ENCODE measurements at places on chromosomes 12 and 14.
A peak's percentile ranks its signal among the peaks of the same experiment; 100 is the strongest.

DNA sequence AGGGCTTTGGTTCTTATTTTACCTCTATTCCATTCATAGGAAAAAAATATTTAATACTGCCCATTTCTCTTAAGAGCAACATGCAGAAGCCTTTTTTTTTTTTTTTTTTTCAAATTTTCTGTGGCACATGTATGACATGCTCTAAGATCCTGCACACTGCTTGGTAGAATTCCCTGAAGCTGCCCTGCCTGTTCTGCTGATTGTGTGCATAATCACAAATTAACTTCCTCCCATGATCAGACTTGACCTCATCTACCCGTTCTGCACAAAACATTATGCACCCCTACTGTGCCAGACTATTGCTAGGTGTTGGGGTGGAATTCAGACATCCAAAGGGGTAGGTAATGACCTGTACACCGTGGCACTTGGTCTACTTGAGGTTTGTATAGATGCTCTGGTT is 22.2 kb downstream of the SUDS3 start:
- DNase-seq, result no peak

DNA sequence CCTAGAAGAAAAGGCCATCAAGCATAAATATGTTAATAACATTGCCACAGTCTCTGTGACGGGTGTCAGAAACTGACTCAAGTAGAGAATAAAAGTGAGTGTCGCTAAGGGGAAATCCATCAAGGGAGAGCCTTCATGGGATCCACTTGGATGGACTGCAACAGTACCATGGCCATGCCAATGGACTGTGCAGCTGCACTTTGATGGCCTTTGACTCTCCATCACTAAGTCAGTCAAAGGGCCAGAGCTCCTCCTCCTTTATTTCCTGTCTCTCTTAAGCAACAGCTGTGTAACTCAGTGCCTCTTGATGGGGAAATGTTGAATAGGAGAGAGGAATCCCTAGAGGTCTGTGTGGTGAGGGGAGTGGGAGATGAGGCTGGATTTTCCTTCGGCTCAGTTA is 335.2 kb downstream of the BMP4 start:
- no peak for DNase-seq

DNA sequence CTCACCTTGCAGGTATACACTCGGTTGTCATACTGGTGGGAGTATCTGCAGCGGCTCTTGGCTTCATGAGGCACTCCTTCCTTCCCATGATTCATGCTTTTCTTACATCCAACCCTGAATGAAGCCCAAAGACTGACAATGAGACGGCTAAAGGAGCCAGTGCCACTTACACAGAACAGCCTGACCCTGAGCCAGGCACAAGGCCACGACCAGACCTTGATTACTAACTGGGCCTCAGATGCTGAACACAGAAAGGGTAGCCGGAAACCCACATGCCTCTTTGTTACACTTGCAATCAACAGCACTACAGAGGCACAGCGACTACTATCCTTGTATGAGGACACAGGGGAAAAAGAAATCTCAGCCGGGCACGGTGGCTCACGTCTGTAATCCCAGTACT is 48.0 kb downstream of the ZFYVE1 start:
- DNase-seq, result no peak

- DNase-seq, result no peak
Observed at GRCh38 chr12:101875162-101875561, 2.2 kb upstream of the DRAM1 start.

DNA sequence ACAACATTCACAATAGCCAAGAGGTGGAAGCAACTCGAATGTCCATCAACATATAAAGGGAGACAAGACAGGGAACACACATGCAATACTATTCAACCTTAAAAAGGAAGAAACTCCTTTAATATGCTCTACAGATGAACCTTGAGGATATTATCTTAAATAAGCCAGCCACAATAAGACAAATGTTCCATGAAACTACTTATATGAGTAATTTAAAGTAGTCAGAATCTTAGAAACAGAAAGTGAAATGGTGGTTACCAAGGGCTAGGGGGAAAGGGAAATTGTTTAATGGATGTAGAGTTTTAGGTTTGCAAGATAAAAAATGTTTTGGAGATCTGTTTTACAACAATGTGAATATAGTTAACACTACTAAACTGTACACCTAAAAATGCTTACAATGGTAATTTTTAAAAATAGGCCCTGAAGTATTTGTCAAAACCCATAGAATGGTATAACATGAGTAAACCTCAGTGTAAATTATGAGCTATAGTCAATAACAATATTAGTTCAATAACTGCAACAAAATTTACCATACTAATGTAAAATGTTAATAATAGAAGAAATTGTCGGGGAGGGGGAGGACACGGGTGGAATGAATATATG is 71.1 kb downstream of the EGLN3 start:
- no peak for DNase-seq

DNA sequence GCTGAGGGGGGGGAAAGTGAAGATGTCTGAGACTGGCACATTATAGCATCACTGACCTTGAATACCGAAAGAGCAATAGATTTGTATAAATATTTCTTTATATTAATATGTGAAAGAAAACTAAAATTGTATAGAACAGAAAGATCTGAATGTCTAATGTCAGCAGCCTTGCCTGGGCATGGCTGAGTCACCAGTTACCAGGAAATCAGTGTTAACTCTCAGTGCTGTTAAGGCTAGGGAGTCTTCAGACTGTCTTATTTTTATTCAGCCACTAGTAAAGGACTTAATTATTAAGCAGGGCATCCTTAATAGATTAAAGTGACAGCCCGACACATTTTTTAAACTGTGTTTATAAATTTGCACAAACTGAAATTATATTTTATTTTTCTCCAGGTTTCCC is 122.9 kb upstream of the AEBP2 start:
- no peak for DNase-seq

DNA sequence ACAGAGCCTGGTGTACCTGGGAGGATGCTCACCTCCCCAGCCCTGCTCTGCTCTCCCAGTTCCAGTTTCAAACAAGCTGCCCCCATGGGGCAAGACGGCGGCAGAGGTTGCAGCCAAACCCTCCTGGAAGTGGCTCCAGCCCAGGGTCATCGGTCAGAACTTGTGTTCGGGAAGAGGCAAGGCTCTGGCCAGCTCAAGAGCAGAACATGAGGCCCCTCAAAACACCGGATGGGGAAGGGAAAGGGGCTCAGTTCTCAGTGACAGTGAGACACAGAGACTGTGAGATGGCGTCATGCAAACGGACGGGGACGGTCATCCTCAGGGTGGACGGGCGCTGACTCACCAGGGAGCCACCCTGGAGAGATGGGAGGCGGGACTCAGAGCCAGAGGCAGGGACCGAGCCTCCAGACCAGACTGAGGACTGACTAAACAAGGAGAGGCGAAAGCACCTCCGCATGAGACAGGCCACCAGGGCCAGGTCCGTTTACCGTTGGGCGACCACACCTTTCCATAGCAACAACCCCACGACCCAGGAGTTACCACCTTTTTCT is 63.9 kb upstream of the GALNT9 start:
- no peak for DNase-seq

- peak; percentile 32 for DNase-seq
Observed at GRCh38 chr12:9668161-9669018, 1.1 kb upstream of the CLEC2D start.

DNA sequence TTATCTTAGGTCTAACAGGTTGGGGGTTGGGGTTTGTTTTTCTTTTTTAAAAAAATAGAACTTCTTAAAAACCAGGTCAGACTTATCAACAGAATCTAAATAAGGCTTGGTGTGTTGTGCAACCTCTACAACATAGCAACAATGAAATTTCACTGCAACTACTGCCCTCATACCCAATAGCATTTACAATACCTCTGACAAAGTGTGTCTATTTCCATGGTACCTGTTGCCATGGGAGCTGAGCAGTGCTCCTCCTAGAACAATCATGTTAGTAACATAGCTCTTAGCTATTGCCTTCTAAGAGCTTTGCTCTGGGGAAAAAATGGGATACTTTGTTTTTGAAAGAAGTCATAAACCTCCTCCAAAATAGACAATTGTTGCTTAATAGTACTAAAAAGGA is 103.3 kb upstream of the CCDC175 start:
- no peak for DNase-seq

DNA sequence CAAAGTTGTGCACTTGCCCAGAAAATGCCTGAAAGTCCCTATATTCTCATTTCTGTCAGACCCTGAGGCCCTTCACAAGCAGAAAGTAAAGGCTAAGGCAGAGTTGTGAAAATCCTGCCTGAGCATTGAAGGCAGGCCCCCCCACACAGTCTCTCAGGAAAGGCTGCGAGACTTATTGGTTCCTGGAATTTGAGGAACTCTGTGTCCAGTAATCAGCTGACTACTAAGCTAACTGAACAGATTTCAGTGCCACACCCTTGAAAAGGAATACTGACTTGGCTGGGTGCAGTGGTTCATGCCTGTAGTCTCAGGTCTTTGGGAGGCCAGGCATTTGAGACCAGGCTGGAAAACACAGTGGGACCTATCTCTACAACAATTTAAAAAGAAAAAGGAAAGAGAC is 21.1 kb upstream of the PPP2R5E start:
- peak; percentile 54 for DNase-seq

- peak; percentile 47 for DNase-seq
Observed at GRCh38 chr14:96824283-96824682, 27.1 kb downstream of the VRK1 start.

GRCh38 chr12:131833288-131833895 is 5.2 kb downstream of the MMP17 start:
- no peak for DNase-seq

- DNase-seq, result no peak
Observed at GRCh38 chr14:32226056-32226455, 23.0 kb upstream of the RNU6-8 start.

GRCh38 chr14:35336494-35337268 is 44.5 kb downstream of the PSMA6 start:
- peak; percentile 100 for DNase-seq

DNA sequence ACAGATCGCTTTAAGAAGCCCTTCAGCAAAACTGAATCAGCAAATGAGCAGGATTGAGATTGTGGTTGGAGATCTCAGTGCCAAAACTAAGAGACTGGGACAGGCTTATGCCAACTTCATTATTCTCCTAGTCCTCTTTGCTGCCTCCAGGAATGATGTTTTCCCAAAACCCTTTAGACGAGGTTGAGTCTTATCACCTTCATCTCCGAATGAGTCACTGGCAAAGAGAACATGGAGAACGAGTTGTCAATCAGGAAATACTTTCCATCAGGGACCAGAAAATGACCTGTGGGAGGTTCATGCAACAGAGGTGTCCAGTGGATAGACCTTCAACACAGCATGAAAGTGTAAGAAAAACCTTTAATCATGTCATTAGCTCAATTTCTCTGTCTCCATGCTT is 461.5 kb downstream of the RMST start:
- no peak for DNase-seq

- DNase-seq, result no peak
Observed at GRCh38 chr14:46488374-46488773, 163.2 kb downstream of the RPL10L start.

DNA sequence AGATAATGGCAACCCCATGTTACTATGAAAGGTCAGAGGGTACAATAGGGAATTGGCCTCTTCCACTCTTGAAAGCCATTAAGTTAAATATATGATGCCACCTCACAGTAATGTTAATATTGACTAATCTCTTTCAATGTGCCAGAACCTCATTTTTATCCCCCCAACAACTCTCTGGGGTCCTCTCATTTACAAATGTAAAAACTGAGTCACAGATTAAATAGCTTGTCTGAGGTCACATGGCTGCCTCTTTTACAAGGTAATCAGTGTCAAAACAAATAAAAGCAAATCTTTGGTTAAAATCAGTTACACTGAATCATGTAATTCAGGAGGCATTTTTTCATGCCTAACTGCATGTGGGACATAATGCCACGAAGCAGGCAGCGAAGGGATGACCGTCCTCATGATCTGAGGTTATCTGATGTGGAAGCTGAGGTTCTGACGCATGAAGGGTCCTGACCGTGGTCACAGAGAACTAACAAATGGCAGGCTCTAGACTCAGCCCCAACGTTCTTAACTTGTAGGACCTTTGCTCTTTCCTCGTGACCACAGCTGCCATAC is 78.5 kb downstream of the PTPN21 start:
- DNase-seq, result peak; percentile 22

- DNase-seq, result peak; percentile 93
Observed at GRCh38 chr12:114400925-114401324, 5.0 kb downstream of the TBX5 start.

- DNase-seq, result no peak
Observed at GRCh38 chr14:51432302-51432948, 192.4 kb downstream of the TMX1 start.

DNA sequence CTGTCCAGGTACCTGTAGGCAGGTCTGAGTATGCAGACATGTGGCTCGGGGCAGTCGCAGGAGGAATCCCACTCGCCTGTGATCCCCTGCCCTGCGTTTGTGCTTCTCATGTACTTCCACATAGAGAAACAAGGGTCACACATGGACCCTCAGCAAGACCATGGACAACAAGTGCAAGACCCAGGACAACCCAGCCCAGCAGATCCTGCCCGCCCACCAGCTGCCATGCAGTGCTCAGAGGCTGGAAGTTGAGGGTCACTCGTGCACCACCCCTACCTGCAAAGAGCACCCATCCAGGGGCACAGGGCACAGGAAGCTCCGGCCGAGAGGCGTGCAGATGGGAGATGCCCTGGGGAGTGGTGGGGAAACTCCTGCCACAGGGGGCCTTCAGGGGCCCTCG is 67.5 kb upstream of the C14orf180 start:
- no peak for DNase-seq

DNA sequence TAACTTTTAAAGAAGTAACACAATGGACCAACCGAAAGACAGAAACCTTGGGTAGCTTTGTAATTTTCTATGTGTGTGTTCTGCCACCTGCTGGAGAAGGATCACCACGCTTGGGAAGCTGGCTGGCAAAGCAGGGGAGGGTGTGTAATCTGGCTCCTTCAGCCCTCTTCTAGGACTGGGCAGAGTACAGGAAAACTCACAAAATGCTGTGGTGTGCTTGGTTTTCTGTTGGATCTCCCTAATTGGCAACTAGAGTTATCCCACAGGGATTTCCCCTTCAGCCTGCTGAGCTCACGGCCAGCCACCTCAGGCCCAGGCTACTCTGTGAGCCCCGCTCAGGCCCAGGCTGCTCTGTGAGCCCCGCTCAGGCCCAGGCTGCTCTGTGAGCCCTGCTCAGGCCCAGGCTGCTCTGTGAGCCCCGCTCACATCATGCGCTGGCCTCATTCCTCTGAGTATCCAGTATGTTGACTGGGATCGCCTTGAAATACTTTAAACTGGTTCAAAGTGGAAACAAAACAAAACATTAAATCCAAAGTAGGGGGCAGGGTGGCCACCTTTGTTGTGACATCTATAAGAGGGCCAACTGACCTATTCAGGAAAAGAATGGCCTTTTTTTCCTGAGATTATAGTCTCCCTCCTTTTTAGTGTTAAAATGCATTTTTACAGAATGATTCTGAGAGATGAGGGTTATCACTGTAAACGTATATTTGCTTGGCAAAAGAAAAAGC is 52.0 kb upstream of the RNU6-8 start:
- peak; percentile 75 for DNase-seq

- DNase-seq, result peak; percentile 89
Observed at GRCh38 chr12:27966870-27967269, 5.7 kb downstream of the PTHLH start.

DNA sequence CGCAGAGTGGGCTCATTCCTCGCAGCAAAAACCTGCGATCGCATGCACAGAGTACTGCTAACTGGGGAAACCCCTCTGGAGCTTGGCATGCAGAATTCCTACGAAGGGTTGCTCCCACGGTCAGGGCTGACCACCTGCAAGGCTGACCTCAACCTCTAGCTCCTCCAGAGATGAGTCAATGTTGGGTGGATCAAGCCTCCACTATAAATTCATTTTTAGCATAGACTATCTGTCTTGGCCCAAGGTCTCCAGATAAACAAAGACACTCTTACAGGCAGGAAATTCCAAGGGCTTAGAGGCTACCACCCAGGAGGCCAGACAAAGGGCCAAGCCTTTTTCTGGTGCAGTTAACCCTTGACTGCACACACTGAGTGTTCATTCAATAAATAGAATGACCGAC is 296.5 kb downstream of the TMEM132D start:
- no peak for DNase-seq
